Stimulated activated CD8-positive, alpha-beta memory T cell treated with anti-CD3 and anti-CD28 coated beads, Interleukin-7, amount 100 ng/mL, for 48 hours (primary cell): ENCODE measurements at places on chromosomes 16 and 17.

DNA sequence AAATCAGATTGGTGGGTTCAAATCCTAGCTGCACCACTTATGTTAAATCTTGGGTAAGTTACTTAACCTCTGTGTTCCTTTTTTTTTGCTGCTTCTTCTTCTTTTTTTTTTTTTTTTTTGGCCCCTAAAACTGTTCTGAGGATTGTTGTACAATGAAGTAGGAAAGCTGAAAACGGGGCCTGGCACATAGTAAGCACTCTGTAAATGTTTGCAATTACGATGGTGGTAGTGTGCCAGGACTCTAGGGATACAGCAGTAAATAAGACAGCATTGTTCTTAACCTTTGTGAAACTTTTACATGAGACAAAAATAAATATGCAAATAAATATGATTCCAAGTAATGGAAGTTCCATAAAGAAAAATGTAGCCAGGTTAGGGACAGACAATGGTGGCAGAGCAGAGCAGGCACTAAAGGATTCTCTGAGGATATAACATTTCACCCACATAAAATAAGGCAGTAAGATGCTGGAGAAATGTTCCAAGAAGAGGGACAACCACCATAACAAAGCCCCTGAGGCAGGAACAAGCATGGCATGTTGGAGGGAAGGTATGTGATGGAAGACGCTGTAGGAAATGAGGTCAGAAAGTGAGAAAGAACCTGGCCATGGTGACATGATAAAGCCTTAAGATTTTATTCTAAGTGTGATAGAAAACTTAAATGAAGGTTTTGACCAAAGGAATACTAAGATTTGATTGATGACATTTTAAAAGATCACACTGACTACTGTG, 127.3 kb downstream of the NLK start:
- no peak for DNase-seq

DNA sequence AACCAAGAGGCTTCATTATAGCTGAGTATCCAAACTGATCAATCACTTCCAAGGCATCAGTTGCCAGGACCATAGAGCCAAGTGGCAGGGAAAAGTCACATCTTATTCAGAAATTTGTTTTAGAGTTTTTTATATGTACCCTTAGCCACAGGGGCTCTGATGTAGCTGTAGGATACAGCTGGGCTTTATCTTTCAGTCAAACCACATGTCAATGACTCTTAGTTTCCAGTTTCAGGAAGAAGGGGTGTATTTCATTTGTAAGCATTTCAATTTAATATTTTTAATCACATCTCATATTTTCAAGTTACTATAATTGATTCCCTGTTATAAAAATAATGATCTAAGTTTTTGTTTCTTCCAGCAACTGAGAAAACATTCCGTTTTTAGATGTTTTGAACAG, 2.9 kb upstream of the FLCN start:
- no peak for DNase-seq

DNA sequence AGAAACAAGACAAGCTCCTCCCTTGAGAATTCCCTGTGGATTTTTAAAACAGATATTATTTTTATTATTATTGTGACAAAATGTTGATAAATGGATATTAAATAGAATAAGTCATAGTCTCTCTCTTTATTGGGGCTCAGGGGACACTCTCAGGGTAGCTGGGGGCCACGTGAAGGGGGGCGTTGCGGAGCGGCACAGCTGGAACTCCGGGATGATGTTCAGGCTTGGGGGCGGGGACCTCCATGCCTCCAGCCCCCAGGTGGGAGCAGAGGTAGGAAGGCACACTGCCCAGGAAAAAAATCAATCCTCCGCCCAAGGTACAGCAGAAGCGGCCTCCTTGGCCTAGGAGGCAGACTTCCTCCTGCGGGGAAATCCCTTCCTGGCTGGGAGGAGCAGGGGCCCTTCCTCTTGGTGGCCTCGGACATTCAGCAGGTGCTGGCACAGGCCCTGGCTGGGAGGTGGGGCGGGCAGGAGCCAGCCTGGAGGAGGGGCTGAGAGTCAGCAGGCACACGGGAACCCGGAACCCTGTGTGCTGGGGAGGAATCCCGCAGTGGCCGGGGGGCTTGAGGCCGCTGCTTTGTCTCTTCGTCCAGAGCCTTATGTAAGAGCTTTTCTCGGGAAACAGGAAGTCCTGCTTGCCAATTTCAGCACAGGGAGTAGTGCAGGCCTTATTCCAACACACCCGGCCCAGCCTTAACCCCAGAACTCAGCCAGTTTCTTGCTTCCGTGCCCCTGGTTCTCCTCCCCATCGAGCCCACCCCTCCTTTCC, 591 bp upstream of the TNFSF13 start:
- no peak for DNase-seq

- DNase-seq: no peak
Observed at GRCh38 chr17:20120836-20121235, 111.7 kb downstream of the SPECC1 start.

- no peak for DNase-seq
Observed at GRCh38 chr17:77511514-77512061, 370.8 kb downstream of the SEC14L1 start.

DNA sequence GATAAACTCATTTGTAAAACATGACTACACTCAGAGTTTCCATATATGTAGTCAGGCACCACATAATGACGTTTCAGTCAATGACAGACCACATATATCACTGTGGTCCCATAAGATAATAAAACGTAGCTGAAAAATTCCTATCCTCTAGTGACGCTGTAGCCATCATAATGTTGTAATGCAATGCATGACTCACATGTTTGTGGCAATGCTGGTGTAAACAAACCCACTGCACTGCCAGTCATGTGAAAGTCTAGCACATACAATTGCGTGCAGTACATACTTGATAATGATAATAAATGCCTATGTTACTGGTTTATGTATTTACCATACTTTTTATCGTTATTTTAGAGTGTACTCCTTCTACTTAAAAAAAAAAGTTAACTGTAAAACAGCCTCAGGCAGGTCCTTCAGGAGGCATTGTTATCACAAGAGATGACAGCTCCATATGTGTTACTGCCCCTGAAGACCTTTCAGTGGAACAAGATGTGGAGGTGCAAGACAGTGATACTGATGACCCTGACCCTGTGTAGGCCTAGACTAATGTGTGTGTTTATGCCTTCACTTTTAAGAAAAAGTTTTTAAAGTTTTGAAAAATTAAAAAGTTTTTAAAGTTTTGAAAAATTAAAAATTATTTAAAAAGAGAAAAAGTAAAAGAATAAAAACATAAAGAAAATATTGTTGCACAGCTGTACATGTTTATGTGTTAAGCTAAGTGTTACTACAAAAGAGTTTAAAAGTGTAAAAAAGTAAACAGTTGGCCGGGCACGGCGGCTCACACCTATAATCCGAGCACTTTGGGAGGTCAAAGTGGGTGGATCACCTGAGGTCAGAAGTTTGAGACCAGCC, 9.0 kb downstream of the STAT5B start:
- DNase-seq: peak; percentile 20

DNA sequence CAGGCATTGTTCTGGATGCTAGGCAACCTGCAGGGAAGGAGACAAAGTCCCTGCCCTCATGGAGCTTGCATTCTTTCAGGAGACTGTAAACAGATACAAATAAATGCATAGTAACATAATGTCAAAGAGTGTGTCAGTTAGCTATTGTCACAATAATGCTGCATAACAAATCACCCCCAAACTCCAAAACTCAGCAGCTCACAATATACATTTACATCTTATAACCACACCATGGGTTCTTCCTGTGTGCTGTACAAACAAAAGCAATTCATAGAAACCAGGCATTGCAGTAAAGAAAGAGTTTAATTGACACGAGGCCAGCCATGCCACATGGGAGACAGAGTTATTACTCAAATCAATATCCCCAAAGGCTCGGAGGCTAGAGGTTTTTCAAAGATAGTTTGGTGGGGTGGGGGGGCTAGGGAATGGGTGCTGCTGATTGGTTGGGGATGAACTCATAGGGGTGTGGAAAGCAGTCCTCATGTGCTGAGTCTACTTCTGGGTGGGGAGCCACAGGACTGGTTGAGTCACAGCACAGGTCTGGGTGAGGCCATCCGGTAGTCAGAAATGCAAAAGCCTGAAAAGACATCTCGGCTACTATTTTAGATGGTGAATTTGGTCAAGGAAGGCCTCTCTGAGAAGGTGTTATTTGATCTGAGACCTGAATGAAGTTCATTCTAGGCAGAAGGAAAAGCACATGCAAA, 79.0 kb downstream of the GPRC5B start:
- no peak for DNase-seq

- no peak for DNase-seq
Observed at GRCh38 chr17:37786481-37786880, 41.6 kb upstream of the HNF1B start.

DNA sequence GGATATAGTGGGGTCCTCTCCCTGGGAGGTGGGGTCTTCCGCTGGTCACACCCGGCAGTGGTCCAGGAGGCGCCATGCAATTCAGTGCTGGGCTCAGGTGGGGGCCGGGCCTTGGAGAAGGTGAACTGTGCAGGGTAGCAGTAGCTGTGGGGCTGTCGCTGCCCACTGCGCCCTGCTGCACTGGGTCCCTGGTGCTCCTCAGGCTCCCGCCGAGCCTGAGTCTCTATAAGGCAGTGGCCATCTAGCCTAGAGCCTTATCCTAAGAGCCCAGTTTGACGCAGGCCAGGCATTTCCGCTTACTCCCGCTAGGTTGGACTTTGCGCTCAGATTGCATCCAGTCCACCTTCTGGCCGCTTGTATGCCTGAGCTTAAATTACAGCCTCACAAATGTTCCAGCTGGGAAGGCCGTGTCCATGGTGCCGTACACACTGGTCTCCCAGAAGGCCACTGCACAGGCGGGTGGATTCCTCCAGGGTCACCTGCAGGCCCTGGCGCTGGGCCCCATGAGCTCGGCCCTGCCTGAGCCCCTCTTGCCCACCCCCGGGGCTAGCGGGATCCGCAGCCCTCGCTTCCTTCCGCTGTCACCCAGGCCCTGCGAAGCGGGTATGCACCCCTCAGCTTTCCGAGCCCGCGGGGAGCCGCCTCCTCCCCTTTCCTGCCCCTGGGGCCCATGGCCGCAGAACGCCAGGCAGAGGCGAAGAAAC, 1762.2 kb downstream of the TP53TG3F start:
- DNase-seq: no peak

DNA sequence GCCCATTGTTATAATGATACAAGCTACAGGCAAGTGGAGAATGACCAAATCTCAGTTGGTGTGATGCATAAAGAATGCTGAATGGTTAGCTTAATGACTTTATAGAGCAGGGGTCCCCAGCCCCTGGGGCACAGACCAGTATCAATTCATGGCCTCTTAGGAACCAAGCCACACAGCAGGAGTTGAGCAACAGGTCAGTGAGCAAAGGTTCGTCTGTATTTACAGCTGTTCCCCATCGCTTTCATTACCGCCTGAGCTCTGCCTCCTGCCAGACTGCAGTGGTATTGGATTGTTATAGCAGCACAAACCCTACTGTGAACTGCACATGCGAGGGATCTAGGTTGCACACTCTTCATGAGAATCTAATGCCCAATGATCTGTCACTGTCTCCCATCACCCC, 114.0 kb upstream of the ZFHX3 start:
- DNase-seq: no peak

GRCh38 chr17:61410141-61411010, 10.7 kb downstream of the TBX2 start:
- DNase-seq: no peak
